PC-3 (cell line): ENCODE measurements at places on chromosomes 2 and 18. TPM values are rescaled to one million over a fixed set of nuclear protein-coding genes. Genes with fewer than 3 reads are reported as not detected.

The HOXD8 gene
- 1.9 and 2.9 TPM in 2 replicates for total RNA-seq

DNA sequence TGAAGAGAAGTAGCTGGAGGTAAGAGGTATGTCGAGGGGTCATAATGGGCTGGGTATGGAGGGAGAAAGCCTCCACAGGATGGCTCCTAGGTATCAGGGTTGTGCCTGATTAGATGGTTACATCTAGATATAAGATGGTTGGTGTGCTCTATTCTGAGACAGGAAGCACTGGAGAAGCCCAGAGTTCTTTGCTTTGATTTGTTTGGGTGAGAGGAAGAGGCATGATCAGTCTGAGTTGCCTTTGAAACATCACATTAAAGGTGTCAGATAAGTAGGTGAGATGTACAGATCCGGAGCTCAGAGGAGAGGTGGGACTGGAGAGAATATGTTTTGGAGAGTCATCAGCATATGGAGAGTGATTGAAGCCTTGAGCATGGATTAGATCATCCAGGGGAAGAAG lies 74.1 kb downstream of the KLHL29 start:
- DNase-seq, result no peak

GRCh38 chr18:452816-453215 lies 47.7 kb downstream of the COLEC12 start:
- no peak for DNase-seq

DNA sequence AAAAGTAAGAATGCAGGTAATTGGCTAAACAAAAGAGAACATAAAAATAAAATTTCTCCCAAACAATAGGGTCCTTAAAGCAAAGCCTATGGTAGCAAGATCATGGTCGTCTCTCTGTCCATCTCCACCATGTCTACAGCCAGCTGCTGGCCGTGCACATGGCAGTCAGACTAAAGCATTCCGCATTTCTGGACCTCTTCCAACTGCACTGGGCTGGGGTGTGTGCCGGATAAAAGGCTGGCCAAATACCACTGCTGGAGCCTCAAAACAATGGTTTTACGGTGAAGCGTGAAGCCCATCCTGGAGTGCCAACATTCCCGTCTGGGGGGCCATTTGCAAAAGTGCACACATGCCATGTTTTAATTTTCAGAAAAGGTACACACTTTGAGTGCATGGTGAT lies 74.8 kb upstream of the PIEZO2 start:
- DNase-seq, result no peak

- DNase-seq, result no peak
Measured at GRCh38 chr2:190459881-190460280, 51.7 kb downstream of the MFSD6 start.
